Astrocyte (in vitro differentiated cells and primary cell): ENCODE measurements at places on chromosomes 7 and 10. TPM values are rescaled to one million over a fixed set of nuclear protein-coding genes. Genes with fewer than 3 reads are reported as not detected.

SPDYE11 gene
- total RNA-seq, result not detected in 2 replicates

DNA sequence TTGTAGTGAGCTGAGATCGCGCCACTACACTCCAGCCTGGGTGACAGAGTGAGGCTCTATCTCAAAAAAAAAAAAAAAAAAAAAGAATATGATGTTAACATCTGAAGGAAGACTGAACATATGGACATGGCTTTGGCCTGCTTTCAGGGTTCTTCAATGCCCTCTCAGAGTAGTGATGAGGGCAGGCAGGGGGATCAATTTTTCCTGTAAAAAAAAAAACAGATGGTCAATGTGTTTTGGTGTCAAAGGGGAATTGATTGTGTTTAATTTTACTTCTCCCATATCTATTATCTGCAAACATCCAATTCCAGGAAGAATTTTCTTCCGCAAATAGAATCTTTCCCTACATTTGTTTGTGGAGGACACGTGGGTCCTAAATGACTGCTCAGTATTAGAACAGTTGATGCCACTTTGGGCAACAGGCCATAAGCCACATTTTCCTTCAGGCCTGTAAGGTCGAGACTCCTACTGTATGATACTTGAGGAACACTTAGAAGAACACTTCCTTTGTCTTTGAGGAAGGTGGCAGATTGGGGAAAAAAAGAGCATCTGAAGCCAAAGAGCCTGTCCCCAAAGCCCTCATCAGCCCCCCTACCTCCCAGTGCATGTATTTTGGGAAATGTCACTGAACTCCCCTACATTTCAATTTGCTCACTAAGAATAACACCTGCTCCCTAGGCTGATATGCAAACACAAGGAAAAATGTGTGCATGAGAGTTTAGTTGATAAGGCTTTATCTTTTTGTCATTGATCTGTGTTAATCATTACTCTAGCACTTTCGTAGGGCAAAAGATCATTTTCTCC lies 28.3 kb downstream of the MGAM2 start:
- no peak for DNase-seq

PHYHIPL gene
- total RNA-seq, result 0.34 TPM in 1 of 2 replicates, not detected in the other

DNA sequence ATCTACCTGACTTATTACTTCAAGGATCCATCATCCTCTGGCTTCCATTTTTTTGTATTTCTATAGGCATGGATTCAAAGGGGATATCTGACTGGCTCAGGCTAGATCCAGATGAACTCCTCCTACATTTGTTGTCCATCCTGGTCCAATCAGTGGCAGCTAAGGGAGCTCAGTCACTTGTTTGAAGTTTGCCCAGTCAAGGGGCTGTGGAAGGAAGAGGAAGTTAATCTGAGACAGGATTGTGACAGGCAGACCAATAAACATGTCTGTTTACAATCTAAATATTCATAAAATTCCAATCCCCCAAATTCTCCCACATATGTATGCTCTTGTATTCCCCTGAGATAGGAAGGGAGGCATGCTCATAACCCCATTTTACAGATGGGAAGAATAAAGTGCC lies 48.7 kb downstream of the CAV1 start:
- no peak for DNase-seq

PDZD7 gene
- 2.2 and 4.5 TPM in 2 replicates for total RNA-seq

CRYGN gene
- total RNA-seq, result not detected in 2 replicates
